ENCODE measurements at places on chromosomes 6 and 20. TPM values are rescaled to one million over a fixed set of nuclear protein-coding genes. Genes with fewer than 3 reads are reported as not detected.
A peak's percentile ranks its signal among the peaks of the same experiment; 100 is the strongest.

Gene TRIM15
- polyA plus RNA-seq, result not detected

Gene FOXQ1
- polyA plus RNA-seq, result 0.08 TPM

Gene TFEB
- polyA plus RNA-seq, result 10.1 TPM

Gene FRK
- polyA plus RNA-seq, result 0.32 TPM

Gene HLA-DPB1
- 19.2 TPM for polyA plus RNA-seq

Gene TTI1
- 17.4 TPM for polyA plus RNA-seq

Gene CSE1L
- polyA plus RNA-seq, result 53.3 TPM

- DNase-seq, result no peak
These were observed 8.4 kb upstream of the TJAP1 start for GRCh38 chr6:43468748-43469681.

DNA sequence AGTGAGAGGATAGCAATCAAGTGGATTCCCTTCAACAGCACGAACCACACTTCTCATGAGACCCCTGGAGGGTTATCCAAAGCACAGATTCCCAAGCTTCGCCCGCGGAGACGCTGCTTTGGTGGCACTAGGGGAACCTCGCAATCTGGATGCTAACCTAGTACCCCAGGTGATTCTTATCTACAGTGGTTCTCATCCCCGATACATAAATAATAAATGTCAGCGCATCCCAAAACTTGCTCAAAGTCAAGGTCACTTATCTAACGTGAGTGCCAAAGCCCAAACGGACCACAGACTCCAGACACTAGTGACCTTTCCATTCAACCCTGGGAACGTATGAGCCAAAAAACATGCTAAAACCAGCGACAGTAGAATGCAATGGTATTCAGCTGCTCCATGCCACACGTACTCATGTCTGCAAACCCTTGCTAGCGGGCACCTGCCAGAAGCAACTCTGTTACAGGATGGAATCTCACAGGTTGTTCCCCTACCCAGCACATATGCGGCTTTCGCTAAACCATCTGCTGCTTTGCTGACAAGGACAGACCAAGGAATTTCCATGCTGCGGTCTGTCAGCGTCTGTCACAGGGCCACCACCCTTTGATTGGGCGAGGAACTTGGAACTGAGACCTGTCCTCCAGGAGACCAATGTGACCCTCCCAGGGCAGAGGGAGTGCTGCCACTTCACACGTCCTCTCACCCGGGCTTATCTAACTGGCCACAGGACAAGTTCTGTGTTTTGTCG is 16.8 kb downstream of the MYLK4 start:
- DNase-seq, result no peak

DNA sequence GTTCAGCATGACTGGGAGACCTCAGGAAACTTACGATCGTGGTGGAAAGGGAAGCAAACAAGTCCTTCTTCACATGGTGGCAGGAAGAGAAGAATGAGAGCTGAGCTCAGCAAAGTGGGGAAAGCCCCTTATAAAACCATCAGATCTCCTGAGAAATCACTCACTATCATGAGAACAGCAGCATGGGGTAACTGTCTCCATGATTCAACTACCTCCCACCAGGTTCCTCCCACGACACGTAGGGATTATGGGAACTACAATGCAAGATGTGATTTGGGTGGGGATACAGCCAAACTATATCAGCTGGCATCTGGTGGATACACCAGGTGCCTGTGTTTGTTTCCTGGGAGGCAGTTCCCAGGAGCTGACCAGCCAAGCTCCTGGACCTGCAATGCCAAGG is 4.9 kb downstream of the DDO start:
- no peak for DNase-seq

GRCh38 chr20:58818586-58819285 is 32.0 kb downstream of the GNAS-AS1 start:
- DNase-seq, result no peak

- no peak for DNase-seq
These were observed 32.2 kb downstream of the MRAP2 start for GRCh38 chr6:84065693-84066290.

GRCh38 chr20:36249450-36249849 is 13.2 kb downstream of the AAR2 start:
- no peak for DNase-seq

- no peak for DNase-seq
These were observed 165.4 kb upstream of the CITED2 start for GRCh38 chr6:139539852-139540251.

GRCh38 chr6:141050471-141050870 is 1082.3 kb upstream of the GJE1 start:
- DNase-seq, result no peak

- DNase-seq, result peak; percentile 95
These were observed at the start of gene FBXO30 for GRCh38 chr6:145814501-145815308. Gene FBXO30 (minus strand): TSS chr6:145814795. CDS start chr6:145806405, 8,390 bp downstream.

- no peak for DNase-seq
These were observed 181.0 kb downstream of the COL12A1 start for GRCh38 chr6:75024828-75025227.

DNA sequence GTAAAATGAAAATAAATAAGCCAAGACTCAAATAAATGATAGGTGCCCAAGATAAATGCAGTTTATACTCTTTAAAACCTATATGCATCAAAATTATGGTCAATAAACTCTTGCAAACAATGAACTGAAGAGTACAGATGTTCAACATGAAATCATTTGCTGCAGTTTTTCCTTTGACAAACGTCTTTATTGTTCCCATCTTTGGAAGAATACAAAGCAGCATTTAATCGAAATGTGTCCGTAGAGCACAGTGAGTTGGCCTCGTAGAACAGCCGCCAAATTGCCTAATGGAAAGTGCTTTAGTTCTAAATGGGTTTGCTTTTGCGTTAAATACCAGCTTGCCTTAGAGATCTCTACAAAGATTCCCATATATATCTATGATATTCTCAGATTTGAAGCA is 447.4 kb downstream of the PKHD1 start:
- no peak for DNase-seq

DNA sequence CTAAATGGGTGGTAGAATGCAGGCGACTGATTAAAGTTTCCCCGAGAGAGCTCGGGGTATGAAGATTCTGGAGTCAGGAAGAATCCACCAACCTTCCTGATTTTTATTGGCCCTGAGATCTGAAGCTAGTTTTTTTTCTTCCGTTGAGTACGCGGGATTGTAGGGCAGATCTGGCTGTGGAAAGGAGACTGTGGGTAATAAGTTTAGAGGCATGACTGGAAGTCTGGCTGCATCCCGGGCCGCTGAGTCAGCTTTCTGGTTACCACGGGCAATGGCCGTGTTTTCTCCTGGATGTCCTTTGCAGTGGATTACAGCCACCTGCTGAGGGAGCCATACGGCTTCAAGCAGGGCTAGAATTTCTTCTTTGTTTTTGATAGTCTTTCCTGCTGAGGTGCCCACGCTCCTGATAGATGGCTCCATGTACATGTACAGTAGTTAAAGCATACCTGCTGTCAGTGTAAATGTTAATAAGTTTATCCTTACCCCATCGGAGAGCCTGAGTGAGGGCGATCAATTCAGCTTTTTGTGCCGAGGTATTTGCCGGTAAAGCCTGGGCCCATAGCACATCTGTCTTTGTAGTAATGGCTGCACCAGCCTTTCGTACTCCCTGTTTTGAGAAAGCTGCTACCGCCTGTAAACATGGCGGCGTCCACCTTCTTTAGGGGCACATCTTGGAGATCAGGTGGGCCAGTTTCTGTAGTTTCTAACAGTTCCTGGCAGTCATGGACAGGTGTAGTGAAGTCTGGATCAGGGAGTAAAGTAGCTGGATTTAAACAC is 154.0 kb downstream of the TRIM27 start:
- no peak for DNase-seq

DNA sequence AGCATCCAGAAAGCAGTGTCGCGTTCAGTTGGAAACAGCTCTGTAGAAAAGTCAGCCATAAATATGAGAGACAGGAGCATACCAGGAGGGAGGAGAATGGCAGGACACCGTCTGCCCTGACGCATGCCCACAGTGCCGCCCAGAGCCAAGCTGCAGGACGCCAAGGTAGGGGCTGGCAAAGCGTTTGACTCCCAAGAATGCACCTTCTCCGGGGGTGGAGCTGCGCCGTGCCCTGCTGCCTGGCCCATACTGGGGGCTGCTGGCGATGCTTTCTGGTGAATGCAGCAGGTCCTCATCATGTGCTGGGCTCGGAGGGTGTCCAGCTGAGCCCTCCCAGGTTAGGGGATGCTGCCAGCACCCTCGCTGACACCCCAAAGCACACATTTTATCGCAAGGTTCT is 349.8 kb downstream of the CDH4 start:
- DNase-seq, result no peak

DNA sequence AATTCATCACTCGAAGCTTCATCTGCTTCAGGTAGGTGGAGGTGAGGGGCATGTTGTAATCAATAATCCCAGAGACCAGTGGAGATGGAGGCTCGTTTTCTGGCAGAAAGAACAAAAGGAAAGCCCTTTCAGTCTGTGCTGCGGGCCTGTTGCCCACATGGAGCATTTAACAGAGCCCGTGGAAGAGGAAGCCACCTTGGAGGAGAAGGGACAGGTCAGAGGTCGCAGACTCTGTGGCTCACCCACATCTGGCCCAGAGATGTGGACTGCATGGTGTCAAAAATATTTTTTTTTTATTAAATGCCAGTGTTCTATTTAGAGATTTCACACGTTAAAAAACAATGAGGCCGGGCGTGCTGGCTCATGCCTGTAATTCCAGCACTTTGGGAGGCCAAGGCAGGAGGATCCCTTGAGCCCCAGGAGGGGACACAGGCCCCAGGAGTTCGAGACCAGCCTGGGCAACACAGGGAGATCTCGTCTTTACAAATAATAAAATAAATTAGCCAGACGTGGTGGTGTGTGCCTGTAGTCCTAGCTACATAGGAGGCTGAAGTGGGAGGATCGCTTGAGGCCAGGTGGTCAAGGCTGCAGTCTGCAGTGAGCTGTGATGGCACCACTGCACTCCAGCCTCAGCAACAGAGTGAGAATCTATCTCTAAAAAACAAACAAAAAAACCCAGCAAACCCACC is 73.6 kb downstream of the NOL4L start:
- no peak for DNase-seq

DNA sequence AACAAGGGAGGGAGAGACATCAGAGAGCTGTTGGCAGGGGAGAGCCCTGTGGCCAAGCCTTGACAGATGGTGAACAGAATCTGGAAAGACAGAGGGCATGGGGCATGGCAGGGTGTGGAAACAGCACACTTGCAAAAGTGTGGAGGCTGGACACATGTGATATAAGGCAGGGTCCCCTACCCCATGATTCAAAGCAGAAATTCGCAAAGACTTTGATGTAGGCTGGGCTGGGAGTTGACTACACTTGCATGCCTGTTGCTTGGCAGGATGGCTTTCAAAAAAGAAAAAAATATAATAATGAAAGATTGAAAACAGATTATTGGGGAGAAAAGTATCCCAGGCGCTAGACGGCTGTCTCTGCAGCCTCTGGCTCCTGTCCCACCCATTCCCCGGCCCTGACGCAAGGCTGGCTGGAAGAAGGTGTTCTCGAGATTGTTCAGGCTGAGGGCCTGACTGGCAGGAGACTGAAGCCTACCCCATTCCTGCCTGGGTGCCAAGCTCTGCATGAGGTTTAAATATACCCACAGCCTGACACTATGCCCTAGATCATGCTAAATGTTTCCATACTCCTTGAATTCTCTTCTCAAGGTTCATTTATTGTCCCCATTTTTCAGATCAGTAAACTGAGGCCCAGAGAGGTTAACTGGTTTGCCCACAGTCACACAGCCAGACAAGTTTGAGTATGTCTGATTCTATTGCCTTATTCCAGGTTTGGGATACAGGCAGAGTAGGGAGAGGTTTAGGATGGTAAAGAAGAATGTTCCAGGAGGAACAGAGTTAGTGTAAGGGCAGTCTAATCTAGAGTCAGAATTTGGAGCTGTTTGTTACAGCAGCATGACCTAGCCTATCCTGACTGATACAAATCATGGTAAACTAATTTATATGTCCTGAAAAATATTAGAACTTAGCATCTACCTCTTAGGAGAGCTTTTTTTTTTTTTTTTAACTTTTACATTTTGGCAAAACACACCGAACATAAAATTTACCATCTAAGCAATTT is 23.4 kb upstream of the CCN5 start:
- no peak for DNase-seq

DNA sequence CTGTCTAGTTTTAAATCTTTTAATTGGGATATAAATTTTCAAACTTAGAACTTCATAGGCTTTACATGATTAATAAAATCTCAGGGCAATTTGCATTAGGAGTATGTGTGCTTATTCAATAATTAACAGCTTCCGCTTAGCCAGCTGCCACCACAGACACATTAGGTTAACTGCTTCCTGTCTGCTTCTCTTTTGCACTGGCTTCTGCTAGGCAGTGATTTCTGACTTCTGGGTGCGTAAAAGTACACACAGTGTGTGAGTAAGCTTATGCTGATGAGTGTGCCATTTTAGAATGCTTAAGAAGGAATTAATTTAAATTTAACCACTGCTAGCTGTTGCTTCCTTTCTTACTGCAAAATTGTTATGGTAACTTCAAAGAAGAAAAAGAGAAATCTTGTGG is 73.9 kb downstream of the F13A1 start:
- DNase-seq, result no peak

- DNase-seq, result no peak
These were observed 14.7 kb upstream of the TAF4 start for GRCh38 chr20:62080249-62080990.

- DNase-seq, result no peak
These were observed 308.1 kb upstream of the EPHA7 start for GRCh38 chr6:93727447-93727846.
